ENCODE measurements at places on chromosomes 2 and 18.

DNA sequence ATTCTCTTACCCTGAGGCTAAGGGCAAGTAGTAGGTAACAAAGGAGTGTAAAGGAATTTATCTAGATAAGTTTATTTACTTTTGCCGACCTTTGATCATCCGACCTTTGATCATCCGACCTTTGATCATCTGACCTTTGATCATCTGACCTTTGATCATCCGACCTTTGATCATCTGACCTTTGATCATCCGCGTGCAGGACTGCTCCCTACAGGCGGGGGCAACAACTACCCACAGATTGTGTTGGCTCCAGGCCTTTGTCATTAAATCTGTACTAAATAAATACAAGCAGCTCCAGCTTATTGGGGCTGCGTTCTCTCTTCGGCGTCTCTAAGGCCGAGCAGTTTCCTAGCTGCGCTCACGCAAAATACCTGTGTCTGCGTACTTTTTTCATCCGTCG, 56.6 kb downstream of the ZNF638 start:
- no peak for DNase-seq

GRCh38 chr2:191933307-191934105, 86.6 kb upstream of the CAVIN2 start:
- peak; percentile 26 for DNase-seq

DNA sequence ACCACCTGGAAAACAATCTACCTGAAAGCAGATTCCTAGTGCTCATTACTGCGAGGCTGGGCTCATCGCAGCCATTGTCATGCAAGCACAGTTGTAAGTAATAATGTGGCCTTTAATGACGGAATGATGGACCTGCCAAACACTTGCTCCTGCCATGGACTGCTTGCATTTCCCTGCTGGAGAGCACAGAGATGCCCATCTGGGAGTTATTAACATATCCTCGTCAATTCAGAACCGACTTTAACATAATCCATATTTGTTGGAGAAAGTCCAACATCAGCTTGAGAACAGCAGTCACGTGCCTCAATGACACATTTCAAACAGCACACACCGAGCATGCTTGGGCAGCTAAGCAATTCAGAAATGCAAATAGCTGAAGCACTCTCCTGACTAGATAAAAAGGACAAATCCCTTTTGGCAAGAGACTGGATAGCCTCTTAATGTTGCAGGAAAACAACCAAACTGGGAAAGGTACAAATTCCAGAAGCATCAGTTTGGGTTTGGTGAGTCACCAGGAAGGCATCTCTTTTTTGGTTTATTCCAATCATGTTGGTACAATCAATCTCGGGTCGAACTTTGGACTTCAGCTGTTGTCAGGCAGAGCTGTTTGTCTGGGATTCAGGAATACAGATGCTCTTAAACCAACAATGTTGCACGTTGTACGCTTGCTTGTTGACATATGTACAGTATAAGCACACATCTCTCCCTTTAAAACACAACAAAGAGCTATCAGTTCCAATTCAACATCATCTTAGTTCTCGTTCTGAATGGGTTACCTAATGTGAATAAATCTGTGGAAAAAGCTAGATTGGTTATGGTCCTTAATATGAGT, 395.8 kb downstream of the LNPK start:
- no peak for DNase-seq

DNA sequence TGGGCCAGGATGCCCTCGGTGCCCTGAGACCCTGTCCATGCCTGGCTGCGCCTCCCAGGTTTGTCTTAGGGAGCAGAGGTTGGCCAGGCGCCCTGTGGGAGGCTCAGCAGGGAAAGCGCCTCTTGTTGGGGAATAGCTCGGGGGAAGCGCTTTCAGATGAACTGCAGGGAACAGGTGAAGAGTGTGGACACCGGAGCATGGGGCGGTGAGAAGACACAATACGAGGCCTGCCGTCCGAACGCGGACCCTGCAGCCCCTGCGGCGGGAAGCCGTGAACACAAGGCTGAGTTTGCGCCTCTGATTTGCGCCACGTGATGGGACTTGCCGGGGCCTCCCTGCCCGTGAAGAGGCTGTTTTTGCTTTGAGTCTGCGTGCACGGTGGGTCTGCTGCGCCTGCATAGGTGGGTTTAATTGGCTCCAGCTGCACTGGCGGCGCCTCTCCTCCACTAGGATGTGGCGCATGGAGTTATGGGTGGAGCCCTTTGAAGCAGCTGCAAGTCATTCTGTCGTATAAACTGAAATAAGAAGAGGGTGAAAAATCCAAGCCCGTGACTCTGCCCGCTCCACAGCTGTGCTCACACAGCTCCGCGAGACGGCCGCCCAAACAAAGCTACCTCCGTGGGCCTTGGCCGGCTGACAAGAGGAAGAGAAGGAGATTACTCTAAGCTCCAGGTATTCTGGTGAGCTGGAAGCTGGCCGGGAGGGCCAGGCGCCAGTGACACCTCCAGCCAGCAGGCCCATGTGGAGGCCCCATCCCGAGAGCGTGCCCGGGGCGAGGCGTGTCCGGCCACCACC, 103.5 kb upstream of the CTDP1 start:
- DNase-seq: no peak

- no peak for DNase-seq
Measured at GRCh38 chr18:295756-296490, 28.1 kb upstream of the THOC1 start.

DNA sequence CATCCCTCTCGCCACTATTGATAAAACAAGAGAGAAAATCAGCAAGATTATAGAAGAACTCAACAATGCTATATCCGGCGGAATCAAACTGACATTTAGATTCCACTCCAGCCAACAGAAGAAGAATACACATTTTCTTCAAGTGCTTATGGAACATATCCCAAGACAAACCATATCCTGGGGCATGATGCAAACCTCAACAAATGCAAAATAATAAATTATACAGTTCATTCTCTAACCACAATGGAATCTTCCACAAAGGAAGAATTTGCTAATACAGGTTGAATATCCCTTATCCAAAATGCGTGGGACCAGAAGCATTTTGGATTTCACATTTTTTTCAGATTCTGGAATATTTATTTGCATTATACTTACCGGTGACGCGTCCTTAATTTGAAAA, 51.4 kb upstream of the YPEL5 start:
- DNase-seq: no peak

GRCh38 chr2:27018142-27018541, 14.6 kb upstream of the TMEM214 start:
- DNase-seq: no peak

GRCh38 chr2:49917654-49918053, 763.3 kb upstream of the FSHR start:
- DNase-seq: no peak

DNA sequence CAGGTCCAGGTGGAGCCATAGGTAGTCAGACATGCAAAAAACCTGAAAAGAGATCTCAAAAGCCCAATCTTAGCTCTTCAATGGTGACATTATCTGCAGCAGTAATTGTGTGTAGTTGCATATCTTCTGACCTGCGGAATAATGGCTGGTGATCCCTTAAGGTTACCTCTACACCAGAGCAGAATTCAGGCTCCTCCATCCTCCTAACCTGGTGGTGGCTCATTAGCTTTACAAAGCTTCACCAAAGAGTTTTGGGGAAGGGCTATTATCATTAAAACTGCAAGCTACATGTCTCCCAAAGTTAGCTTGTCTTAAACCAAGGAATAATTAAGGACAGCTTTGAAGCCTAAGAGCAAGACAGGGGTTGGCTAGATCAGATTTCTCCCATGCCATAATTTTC, 42.6 kb upstream of the CHST9 start:
- no peak for DNase-seq

GRCh38 chr2:3626118-3626811, 31.4 kb downstream of the COLEC11 start:
- no peak for DNase-seq
